ENCODE measurements at places on chromosomes 13 and 19.

DNA sequence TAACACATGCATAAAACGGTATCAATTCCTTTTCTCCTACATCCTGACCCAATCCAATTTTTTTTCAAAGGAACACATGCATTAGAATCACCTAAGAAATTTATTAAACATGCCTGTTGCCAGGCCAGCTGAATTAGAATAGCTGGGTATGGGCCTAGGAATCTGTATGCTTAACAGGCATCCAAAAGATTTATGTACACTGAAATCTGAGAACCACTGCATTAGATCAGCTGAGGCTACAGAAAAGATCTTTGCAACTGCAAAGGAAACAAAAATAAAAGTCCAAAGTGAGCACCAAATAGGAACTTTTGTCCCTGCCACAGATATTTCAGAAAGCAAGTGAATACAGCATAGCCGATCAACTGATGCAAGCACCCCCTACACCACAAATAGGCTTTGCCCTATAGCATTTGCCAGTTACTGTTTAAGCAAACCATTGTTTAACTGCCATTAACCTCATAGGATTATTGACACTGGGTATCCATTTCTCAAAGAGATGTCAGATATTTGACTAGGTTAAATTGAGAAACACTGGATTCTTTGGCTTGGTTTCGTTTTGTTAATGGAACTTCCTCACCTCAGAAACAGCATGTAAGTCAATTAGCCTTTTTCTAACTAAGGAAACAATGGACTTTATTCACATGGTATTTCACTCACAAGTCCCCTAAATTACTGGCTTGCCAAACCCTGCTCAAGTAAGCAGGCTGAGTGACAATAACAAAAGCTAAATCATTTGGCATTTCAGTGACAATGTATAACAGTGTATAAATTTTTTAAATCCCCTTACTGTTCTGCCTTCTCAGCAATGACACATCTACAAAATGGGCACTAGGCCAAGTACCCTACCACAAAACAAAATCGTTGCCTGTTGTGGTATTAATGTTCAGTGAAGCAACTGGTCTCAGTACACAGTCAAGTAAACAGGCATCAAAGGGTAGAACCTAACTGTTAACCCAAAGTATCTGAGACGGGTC, 67.8 kb downstream of the SUCLA2 start:
- peak; percentile 13 for DNase-seq

GRCh38 chr19:18967358-18968146, 26.5 kb upstream of the HOMER3 start:
- DNase-seq: no peak

- peak; percentile 91 for DNase-seq
Observed at GRCh38 chr19:9406798-9407352, 28.5 kb downstream of the ZNF266 start.

DNA sequence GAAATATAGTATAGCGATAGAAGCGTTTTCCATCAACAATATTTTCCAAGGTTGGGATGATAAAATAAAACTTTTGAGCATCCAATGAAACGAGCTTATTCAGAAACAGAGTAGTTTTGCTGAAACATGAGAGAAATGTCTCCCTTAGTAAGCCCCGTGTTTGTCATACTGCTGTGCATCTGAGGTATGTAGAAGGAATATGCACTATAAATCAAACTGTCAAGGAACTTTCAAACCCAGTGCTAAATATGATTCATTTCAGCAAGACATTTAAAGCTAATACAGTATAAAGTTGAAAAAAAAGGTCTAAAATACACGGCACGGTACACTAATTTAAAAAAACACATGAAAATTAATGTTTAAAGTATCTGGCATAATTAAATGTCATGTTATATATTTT, 546.2 kb downstream of the SLITRK5 start:
- DNase-seq: no peak

- peak; percentile 44 for DNase-seq
Observed at GRCh38 chr19:55284405-55285058, 735 bp downstream of the BRSK1 start.

GRCh38 chr13:29799041-29799440, 51.4 kb downstream of the UBL3 start:
- DNase-seq: no peak

All from brain (organoid and tissue), 16 donors.